Astrocyte (in vitro differentiated cells and primary cell): ENCODE measurements at places on chromosomes 4 and X. TPM values are rescaled to one million over a fixed set of nuclear protein-coding genes. Genes with fewer than 3 reads are reported as not detected.

GABRG1 gene
- total RNA-seq: not detected in 2 replicates

WFS1 gene
- total RNA-seq: 34.7 and 39.0 TPM in 2 replicates

UGT2B15 gene
- not detected in 2 replicates for total RNA-seq

DNA sequence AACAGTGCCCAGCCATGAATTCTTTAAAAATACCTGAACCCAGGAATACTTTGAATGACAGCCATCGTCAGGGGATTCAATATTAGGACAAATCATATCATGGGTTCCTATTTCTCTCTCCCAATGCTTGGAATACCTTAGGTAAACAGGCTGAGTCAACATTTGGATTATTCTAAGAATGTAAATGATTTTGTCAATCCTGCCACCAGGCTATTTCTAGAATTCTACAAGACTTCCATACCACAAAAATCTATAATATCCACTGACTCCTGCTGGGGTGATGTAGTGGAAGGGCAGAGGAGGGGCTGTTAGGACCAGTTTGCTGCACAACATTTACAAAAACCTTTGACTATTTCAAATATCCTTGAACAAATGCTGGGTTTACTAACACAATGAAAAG, 65.2 kb downstream of the IGFBP7 start:
- DNase-seq: peak; percentile 81

- peak; percentile 97 for DNase-seq
Observed at GRCh38 chr4:125314676-125315575, at the start of gene FAT4. TSS of gene FAT4 (plus strand) at chr4:125314955. CDS start at chr4:125316412, 1,457 bp downstream.

- peak; percentile 80 for DNase-seq
Observed at GRCh38 chrX:19824603-19825002, 62.8 kb downstream of the SH3KBP1 start.

DNA sequence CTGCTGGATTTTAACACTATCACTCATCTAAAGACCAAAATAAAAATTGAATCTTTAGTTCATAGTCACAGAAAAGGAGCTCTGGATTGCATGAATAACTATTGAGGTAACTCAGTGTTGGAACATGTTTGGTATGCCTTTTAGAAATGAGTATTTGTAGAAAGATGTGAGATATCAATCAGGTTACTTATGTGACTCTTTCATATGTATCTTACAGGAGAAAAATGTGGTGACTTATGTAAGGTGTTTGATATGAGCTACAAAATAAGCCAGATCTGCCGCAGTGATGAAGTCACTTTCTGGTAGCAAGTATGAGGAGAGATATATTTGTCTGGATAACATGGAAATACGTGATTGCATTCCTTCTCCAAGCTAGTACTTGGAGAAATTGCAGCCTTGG, 1653.3 kb upstream of the PCDH7 start:
- peak; percentile 11 for DNase-seq

GRCh38 chrX:104306180-104306579, 51.4 kb upstream of the ESX1 start:
- DNase-seq: no peak

DNA sequence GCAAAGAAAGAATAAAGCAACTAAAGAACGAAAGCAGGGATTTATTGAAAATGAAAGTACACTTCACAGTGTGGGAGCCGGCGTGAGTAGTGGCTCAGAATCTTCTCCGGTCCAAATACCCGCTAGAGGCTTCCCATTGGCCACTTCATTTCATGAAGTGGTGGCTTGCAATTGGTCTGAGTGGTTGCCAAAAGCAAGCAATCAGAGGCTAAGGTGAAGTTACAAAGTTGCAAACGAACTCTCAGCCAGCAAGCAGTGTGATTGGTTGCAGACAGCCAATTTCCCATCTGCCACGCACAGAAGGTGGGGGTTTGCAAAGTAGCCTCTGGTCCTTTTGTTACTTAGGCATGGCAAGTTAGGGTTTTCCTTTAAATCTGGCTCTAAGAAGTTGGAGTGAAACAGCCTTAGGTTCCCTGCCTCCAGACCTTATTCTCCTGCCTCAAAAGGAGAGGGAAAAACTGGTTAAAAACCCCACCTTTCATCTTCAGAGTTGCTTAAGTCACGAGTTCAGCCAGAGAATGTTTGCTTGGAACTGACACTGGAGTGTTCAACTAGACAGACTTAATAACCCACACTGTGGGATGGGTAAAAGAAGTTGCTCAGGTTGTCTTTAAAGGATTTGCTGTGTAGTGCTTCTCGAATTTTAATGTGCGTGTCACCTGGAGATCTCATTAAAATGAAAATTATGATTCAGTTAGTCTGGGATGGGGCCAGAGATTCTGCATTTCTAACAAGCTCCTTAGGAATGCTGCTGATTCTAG, 6.9 kb upstream of the CLOCK start:
- DNase-seq: peak; percentile 48

DNA sequence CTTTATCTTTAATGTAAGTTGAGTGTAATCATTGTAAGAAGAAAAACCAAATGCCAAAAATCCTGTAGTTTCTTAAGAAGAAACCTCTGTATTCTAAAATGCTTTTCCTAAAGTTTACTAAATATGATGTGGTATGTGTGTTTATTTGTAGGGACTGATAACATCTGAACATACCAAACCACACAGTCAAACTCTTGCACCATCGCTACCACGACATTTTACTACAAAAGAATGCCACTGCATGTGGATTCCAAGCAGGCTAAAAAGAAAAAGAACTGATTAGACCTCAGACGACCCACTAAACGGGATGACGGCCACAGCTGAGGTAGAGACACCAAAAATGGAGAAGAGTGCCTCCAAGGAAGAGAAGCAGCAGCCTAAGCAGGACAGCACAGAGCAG, 46.1 kb downstream of the LAS1L start:
- no peak for DNase-seq

DNA sequence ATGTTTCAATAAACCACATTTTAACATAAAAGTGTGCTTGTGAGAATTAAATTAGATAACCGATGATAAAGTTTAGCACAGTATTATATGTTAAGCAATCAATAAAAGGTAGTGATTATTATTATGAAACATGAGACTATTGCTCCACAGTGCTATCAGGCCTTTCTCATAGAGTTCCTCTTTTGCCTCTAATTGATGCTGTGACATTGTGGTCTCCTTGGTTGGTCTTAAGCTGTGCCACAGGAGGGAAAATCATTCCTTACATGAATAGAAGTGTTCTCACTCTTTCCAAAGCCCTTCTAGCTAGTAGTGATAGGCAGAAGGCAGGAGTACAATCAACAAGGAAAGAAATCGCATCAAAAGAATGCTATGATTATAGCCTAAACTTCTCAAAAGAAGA, 9.2 kb upstream of the PDHA2 start:
- DNase-seq: no peak

GRCh38 chrX:133985164-133985966, at the start of gene GPC3:
TSS of gene GPC3 (minus strand) at chrX:133985594.
- no peak for DNase-seq
